ENCODE measurements at places on chromosomes 5 and 9.

GRCh38 chr9:588981-589380, 252.5 kb upstream of the DMRT1 start:
- DNase-seq: no peak

GRCh38 chr5:68252673-68253623, 37.4 kb downstream of the PIK3R1 start:
- DNase-seq: no peak

DNA sequence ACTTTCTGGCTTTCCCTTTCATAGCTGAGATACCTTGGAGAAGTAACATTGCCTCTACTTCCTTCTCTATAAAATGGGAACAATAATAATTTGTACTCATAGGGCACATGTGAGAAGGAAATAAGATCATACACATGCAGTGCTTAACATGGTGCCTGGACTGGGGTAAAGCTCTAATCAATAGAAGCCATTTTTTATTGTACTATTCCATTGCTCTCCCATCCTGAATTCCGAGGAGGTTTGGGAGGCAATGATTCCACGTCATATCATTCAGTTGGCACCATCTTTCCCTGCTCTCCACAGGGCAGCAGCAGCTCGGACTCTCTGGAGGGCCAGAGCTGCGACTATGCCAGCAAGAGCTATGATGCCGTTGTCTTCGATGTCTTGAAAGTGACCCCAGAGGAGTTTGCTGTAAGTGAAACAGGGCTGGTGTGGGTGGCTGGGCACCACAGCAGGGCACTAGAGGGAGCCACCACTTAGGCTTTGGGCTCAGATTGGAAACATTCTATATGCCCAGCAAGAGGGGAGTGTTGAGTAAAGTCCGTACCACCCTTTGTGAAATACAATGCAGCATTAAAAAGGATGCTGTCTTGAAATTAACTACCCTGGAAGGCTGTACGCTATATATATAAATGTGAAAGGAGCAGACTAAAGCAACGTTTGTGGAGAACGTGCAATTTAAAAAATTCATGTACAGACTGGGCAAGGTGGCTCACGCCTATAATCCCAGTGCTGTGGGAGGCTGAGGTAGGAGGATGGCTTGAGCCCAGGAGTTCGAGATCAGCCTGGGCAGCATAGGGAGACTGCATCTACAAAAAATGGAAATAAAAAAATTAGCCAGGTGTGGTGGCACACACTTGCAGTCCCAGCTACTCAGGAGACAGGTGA, 51.2 kb downstream of the RALGPS1 start:
- DNase-seq: no peak

DNA sequence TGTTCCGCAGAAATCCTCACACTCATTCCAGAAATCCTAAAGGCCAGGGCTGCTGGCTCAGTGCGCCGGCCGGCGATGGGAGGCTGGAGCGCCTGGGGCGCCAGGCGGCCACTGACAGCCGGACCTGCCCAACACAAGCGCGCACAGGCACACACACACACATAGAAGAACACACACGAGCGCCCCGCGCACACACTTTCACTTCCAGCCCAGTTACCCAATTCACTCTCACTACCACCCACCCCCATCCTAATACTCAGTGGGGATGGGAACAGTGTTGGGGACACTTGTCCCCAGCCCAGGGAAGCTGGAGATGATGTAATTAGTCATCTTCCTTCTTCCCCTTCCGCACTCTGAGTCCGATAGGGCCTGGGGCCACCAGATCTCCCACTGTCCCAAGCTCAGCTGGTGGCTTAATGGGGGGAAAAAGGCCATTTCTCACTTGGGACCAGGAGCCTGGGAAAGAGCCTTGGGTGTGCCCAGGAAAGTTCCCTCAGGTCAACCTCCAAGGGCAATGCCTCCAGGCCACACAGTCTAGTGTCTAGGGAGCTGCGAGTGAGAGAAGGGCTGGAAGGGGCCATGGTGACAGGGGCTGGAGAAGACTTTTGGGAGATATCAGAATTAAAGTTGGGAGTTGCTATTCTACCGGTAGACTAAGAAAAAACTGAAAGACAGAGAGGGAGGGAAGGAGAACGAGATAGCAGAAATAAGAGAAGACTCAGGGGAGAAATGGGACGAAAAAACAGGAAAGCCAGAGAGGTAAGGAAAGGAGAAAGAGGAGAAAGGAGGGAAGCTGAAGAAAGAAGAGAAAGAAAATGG, 1.7 kb downstream of the EBF1 start:
- no peak for DNase-seq

DNA sequence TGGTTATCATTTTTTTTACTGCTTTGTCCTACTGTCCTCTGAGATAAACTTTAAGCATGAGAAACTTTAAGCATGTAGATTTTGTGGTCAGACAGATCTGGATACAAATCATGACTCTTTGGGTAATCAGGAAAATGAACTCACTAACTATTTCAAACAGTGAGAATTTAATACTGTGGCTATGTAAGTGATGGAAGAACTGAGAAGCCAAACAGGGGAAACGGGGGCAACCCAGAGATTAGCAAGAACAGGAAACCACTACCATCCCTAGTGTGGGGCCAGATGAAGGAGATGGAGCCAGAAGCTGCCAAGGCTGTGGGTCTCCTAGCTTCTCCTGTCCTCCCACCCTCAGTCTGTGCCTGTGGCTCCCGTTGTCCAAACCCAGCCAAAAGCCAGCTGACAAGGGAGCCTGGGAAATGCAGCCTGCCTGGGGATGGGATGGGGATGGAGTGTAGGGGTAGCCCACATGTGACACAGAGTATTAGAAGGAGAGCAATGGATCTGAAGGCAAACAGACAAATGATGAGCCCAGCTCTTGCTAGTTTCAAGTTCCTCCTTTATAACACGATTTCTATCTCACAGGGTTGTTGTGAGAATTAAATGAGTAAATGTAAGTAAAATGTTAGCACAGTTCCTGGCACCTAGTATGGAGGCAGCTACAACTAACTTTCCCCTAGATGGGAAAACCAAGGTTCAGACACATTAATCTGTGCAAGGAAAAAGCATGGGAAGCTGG, 27.7 kb upstream of the CDC23 start:
- DNase-seq: no peak

DNA sequence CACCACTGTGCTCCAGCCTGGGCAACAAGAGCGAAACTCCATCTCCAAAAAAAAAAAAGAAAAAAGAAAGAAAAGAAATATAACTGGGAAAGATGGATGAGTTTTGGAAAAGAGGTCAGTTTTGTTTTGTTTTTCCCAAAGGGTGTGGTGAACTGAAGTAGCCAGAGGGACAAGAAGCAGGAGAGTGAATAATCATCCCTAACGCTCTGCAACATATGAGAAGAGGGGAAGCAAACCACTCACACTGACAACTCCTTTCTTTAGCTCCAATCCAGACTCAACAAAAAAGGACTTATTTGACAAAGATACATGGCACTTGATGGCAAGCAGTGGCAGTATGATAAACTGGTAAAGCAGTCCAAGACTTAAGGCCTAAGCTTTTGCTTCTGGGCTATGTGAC, 176.1 kb upstream of the HMHB1 start:
- no peak for DNase-seq

All from activated CD4-positive, CD25-positive, alpha-beta regulatory T cell treated with anti-CD3 and anti-CD28 coated beads, Interleukin-2, amount 50 U/mL, for 16 hours (primary cell).